ENCODE measurements at places on chromosomes 12 and 14.

GRCh38 chr12:1811281-1811947, 9.0 kb upstream of the LRTM2 start:
- peak; percentile 19 for DNase-seq

DNA sequence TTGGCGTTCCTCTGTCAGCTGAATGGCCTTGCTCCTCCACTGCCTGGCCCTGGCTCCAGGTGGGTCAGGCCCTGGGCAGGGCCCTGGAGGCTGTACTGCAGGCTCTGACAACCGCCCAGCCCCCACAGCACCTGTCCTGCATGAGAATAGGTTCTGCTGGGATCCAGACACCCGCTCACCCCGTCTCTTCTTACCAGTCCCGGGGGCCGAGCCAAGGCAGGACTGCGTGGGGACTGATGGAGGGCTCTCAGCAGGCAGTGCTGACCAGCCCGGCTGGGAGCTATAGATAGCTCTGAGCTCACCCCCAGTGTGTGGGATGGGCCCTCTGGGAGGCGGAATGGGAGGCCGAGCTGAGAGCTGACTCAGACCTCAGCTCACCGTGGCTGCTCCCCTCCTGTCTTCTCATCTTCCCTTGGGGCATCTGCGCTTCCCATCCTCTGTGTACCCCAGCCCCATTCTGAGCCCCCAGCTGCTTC, 39.6 kb downstream of the TEAD4 start:
- DNase-seq = no peak

- no peak for DNase-seq
These were observed 15.8 kb downstream of the ATP5MC2 start for GRCh38 chr12:53660041-53660440.

DNA sequence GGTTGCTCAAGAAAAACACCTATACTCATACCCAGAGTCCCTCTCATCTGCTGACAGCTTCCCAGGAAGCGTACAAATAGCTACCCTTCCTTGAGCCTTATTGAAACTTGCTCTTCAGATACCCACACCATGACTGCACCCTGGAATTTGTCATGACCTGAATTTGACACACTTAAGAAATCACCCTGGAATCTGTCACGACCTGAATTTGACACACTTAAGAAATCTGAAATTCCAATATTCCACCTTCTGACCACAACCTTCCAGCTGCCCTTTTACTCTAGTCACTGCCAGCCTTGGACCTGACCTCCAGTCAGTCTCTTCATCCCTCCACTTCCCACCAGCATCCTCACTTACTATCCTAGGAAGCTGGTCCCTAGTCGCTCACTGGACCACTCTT, 1.1 kb upstream of the HAL start:
- no peak for DNase-seq

GRCh38 chr12:12585115-12585863, 22.6 kb upstream of the DUSP16 start:
- no peak for DNase-seq

DNA sequence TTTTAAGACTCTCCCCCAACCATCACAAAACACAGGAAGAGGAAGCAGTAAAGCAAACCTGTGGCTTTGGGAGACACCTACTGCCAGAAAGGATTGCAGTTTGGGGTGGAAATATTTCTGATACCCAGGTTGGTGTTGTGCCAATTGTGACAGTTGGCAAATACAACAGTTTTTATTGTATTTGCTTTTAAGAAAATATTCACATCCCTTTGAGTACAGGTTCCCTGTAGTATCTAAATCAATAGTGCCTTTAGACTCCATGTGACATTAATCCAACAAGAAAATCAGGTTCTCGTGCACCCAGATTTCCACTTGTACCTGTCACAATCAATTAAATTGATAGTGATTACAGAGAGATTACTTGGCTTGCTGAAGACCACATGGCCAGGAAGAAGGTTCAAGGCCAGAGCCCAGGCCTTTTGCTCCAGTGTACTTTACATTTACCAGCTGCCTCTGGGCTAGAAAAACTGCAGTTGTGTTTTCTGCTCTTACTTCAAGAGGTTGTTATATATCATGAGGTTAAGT, 361.2 kb downstream of the ATP23 start:
- DNase-seq = no peak

- no peak for DNase-seq
These were observed at the start of gene ACOT4 for GRCh38 chr14:73591690-73592449. Gene ACOT4, plus strand, starts transcription at chr14:73591873. Its CDS starts 87 bp downstream, at chr14:73591960.

- no peak for DNase-seq
These were observed 218.8 kb downstream of the BTG1 start for GRCh38 chr12:91926848-91927247.
